ENCODE measurements at places on chromosomes 7 and 10.

- no peak for DNase-seq
These were observed 321.0 kb downstream of the C7orf25 start for GRCh38 chr7:42590771-42591310.

DNA sequence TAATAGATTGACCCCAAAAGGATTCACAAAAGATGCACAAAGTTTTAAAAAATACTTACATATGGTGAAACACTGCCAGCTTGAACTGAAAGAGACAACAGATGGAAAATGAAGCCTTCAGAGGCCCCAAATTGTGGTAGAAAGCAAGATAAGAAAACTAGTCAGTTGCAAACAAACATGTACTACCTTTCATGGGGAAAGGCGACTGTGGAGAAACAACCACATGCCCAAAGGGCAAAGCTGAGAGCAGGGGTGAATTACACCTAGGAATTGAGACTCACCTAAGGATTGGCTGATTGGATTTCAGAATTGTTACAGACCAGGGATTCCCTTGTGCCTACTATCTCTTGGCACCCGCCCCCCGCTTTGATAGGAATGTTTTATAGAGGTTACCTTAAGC, 13.1 kb downstream of the EPC1 start:
- no peak for DNase-seq

DNA sequence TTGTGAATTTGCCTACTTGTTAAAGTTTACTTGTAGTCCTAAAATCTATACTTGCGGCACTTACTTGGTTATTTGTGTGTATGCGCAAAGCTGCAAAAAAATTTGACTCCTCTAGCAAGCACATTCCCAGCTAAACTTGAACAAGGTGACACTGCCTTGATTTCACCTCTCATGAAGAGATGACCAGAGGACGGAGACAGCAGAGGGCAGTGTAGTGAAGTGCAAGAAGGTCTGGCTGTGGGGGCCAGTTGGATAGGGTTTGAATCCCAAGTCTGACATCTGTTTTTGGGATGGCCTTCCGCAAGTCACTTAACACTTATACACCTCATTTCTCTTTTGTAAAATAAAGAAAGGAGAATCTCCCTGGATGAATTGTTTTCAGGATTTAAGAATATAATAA, 15.7 kb downstream of the SLK start:
- no peak for DNase-seq

DNA sequence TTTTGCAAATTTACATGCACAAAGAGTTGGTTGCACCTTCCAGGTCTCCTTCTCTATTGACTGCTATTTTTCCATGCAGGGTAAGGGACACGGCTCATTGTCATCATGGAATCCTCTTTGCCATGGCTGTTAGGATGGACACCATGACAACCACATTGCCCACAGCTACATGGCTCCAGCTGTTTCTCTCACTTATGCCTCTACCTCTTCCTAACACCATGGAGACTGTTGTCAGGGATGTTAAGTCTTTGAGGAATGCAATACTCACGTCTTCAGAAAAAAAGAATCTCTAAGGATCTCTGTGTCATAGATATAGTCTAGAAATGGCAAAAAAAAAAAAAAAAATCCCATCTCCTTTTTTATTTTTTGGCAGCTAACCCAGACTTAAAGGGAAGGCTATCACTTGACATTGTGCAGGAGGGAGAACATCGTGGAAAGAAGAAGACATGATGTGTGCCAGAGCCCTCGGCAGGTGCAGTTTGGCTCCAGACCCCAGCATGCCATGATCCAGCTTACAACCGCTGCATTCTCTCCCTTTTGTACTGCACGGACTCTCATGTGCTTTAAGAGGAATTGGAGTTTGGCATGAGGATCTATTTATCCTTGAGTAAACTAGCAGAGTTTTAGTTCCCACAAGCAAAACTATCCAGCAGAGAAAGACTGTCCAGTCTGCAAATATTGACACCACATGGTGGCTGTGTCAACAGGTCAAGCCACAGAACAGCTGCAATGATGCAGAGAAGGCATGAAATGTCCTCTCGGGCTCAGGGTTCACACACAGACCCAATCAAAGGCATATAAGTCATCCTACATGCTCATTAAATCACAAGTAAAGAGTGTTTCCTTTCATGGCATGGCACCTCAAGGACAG, 70.8 kb downstream of the FRMD4A start:
- no peak for DNase-seq

DNA sequence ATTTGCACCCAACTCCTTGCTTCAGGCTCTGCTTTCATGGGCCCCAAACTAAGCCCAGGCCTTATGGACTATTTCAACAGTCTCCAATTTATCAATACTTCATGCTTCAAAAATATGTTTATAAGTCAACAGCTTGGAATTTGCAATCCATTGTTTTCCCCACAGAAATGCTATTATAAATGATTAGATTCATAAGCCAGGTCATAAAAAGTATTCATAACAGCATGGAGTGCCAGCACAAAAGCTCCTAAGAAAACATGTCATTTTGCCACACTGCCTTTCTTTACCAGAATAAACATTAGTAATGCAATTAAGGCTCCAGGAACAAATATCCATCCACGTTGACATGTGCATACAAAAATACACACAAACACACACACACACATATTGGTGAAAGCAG, 30.1 kb downstream of the OSBPL3 start:
- no peak for DNase-seq

- DNase-seq: peak; percentile 40
These were observed 88.1 kb downstream of the SEPTIN14 start for GRCh38 chr7:55774327-55775050.

GRCh38 chr10:58567652-58568051, 55.0 kb downstream of the BICC1 start:
- no peak for DNase-seq
